ENCODE measurements at places on chromosomes 7 and 10.

- no peak for DNase-seq
Measured at GRCh38 chr10:63940277-63940922, 419.2 kb downstream of the REEP3 start.

DNA sequence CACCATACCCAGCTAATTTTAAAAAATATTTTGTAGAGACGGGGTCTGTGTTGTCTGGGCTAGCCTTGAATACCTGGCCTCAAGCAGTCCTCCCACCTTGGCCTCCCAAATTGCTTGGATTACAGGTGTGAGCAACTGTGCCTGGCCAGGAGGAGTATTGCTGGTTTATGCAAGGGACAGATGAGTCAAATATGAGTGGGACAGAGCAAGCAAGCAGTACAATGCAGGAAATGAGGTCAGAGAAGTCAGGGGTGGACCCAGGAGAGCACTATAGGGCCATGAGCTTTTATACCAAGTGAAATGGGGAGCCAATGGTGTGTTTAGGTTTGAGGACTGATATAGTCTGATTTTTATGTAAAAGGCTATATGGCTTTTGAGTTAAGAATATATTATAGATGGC lies 6.3 kb downstream of the TSPAN13 start:
- DNase-seq: no peak

- DNase-seq: no peak
Measured at GRCh38 chr7:117751775-117752174, 121.5 kb downstream of the CTTNBP2 start.

DNA sequence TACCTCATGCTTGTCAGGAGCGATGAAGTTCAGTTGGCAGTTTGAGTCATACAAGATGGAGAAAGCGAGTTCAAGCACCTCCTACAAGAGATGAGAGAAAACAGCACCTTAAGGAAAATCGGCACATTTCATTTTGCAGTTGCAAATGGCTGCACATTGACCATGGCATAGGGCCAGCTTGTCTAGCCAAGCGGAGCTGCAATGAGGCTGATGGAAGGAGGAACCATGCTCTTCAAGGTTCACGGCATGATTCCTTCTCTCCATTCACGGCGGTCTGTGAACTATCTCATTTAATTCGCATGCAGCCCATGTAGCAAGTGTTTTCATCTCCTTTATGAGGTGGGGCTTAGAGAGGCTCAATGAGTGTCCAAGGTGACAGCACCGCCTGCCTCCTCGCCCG lies 137.4 kb upstream of the AOAH start:
- no peak for DNase-seq

DNA sequence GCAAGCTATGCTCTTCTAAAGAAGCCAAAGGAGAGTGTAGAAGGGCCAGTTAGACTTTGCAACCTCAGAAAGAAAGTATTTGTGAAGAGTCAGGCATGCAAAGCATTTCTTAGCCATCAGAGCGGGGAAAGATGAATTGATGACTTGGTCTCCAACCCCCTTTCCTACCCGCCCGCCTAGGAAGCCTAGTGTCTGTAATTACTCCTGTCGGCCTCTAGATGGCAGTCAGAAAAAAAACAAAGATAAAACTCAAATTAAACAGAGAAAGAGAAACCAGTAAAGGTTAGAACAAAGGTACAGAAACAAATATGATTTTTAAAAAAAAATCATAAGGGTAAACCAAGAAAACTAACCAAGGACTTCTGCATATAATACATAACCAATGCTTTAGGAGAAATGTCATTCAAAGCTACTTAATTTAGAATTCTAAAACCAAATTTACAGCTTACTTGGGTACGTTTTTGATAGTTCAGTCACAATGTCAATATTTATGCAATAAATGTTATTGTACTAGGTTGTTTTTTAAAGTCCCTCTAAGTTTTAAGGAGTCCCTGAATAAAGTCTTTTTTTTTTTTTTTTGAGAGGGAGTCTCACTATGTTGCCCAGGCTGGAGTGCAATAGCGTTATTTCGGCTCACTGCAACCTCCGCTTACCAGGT lies 97.6 kb downstream of the LYZL1 start:
- DNase-seq: no peak

DNA sequence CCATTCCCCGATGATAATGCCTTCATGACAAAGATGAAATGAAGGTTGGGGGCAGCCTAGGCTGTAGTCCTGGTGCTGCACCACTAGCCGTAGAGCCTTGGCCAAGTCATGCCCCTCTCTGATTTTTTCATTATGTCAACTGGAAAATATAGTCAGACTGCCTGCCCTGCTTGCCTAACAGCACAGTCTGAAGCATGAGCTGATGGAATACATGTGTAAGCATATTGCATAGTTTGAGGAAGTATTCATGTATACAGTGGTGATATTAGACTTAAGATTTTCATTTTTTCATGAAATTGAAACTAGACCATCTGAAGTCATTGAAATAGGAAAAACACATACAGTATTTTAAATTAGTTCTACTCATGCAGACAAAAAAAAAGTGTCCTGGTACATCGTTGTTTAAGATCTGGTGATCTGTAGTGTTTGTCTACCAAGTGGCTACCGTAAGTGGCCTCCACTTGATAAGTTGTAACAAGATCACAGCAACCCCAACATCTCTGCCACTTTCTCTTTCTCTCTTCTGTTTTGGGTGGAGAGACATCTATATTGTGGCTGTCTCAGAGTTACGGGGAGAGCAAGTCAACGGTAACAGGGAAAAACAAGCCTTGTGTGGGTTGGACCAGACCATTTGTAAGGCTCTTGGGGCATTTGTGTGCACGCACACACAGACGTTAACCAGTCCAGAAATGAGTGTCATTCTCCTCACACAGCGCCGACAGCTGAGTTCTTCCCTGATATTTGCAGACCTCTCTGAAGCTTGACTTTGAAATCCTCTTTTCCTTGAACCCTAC lies 716.6 kb upstream of the GALNT17 start:
- DNase-seq: no peak

DNA sequence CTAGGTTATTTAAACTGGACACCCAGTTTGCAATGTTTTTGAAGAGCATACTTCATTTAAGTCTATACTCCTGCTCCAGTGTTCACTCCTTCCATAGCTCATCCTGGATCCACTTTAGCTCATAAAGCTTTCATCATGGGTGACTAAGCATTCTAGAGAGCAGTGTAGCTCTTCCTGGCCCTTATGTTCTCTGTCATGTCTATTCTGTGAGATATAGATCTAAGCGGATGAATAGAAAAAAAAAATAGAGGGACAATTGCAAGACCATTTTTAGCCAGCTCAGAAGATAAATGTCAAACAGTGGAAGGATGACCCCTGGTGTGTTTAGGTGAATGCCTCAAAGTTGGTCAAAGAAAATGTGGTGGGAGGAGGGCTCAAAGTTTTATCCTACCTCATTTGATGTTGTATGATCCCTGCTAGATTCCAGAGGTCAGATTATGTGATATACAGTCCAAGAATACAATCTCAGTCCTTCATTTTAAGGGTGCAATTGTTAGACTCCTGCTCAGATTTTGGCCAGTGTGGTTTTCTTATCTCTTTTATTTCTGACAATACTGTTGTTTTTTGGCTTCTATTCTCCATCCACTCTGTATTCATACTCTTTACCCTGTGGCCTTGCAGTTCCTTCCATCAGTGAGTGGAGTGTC lies 7.5 kb upstream of the HECW1 start:
- no peak for DNase-seq

- no peak for DNase-seq
Measured at GRCh38 chr10:132455986-132456847, 59.2 kb downstream of the PWWP2B start.

DNA sequence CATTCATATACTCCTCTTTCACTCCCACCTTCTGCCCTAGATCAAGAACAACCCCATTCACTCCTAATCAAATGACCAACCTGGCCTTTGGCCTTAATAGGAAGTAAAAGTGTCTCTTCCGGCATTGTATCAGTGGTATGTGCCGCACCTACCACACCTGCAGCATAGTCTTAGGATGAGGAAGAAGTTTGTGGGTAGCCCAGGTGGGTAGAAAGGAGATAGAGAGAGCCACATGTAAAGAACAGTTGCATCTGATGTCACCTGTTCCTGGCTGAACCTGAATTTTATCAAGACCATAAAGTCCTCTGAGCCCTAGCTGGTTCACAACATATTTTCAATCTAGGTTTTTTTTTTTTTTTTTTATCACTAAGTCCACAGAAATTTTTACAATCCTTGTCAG lies 55.5 kb upstream of the PTPN12 start:
- no peak for DNase-seq

- DNase-seq: no peak
Measured at GRCh38 chr7:30841801-30842541, 69.7 kb upstream of the AQP1 start.

DNA sequence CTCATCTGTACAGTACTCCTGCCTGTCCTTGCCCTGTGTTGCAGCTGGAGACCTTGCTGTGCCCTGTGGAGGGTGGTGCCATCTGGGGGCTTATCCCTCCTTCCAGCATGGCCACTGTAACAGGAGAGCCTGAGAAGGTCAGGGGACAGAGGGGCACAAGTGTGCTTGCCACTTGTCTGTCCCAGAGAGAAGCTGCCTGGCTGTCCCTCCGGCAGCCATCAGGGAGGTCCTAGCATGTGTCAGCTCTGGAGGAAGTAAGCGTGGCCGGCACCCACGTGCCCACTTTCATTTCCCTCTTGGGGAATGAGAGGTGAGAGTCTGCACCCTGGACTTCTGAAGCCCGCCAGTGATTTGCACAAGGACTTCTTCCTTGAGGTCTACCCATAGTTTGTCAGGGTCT lies 97.0 kb upstream of the PPIF start:
- DNase-seq: no peak

- no peak for DNase-seq
Measured at GRCh38 chr7:99719996-99720769, 14.8 kb downstream of the CYP3A7 start.

- no peak for DNase-seq
Measured at GRCh38 chr7:81693080-81693479, 76.8 kb downstream of the HGF start.

DNA sequence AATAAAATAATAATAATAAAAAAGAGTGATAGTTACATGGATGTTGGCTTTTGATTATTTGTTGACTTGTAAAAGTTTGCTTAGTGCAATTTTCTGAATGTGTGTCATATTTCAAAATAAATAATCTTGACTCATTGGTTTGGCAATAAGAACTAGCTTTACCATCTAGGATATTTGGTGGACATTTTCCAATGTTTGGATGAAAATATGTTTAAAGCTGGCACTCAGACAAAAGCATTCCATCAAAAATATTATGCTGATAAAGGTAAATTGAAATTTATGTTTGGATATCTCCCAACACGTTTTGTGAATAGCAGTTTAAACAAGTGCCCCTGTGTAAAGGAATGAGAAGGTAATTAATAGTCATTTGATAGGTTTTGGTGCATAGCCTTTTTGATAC lies 62.5 kb upstream of the KCNMA1 start:
- DNase-seq: no peak

- DNase-seq: no peak
Measured at GRCh38 chr10:15369256-15370211, 1.6 kb downstream of the FAM171A1 start.

GRCh38 chr7:111869280-111869679 lies 307.0 kb upstream of the IMMP2L start:
- no peak for DNase-seq
